Left renal pelvis (tissue), 4 donors: ENCODE measurements at places on chromosomes 1 and 21. TPM values are rescaled to one million over a fixed set of nuclear protein-coding genes. Genes with fewer than 3 reads are reported as not detected.

ETV3 gene
- 25.4 TPM for polyA plus RNA-seq

GRCh38 chr1:178066908-178067614 lies 26.8 kb upstream of the RASAL2 start:
- DNase-seq: no peak

GRCh38 chr21:33345751-33346238 lies 21.0 kb downstream of the IFNAR1 start:
- DNase-seq: no peak

- no peak for DNase-seq
Observed at GRCh38 chr1:205961991-205962820, 18.9 kb upstream of the SLC26A9 start.

- no peak for DNase-seq
Observed at GRCh38 chr1:204131978-204132377, 19.9 kb downstream of the ETNK2 start.

DNA sequence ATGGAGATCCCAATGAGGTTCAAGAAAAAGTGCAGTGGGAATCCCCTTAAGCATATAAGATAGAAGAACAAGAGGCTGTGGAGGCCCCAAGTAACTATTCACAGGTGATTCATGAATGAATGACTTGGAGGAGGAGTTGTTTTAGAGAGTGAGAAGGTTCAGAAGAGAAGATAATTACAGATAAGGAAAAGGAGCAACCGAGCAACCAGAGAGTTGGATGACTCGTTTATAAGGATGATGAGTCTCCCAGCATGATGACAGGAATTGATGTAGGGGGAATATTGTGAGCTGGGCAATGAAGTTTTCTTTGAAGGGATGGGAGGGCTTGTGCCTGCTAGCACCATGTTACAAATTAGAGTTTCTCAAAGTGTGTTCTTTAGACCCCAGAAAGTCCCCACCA lies 9.8 kb downstream of the C8A start:
- DNase-seq: no peak

DNA sequence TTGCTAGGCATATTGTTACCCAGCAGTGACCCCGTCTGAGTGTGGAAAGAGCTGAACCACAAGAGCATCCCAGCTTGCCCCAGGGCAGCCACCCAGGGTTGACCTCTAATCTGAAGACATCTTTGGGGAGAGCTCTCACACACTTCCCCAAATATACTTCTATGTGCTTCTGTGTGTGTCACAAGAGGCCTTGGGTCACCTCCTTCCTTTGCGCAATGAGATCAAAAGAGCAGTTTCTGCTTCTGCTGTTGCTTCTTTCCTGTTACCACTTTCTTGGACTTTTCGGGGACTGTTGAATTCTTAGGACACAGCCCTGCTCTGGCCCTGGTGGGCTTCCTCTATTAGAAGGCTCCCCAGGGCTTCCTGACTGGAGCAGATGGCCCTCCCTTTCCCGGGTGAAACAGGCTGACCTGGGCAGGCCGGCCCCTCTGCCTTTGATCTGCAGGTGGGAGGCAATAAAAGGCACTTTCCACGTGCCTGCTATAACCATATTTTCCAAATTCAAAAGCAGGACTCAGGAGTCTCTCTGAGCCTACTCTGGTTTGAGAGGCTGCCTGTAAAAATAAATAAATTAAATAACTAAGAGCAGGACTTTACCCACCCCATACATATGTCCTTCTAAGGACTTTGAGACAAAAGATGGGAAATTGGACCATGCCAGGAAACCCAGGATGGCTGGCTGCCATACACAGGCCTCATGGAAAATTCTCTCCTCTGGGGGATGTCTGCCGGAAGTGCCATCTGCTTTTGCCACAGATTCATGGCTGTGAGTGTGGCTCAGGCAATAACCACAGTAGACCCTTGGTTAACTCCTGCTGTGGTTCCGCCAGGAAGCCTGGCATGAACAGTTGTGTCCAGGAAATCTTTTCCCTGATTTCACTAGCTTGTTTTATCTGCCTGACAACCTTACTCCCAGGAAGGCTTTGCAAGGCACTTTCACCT lies 28.3 kb upstream of the RCSD1 start:
- no peak for DNase-seq
